Thoracic aorta (tissue), 2 donors: ENCODE measurements at places on chromosomes 16 and 17.

- DNase-seq: no peak
Measured at GRCh38 chr16:55330781-55331647, 7.0 kb downstream of the IRX6 start.

- no peak for DNase-seq
Measured at GRCh38 chr17:1493291-1493980, 950 bp upstream of the MYO1C start.

GRCh38 chr16:35730251-35730650 lies 2270.8 kb downstream of the TP53TG3F start:
- DNase-seq: no peak

GRCh38 chr17:49387498-49388289 lies 25.6 kb upstream of the ZNF652 start:
- no peak for DNase-seq

DNA sequence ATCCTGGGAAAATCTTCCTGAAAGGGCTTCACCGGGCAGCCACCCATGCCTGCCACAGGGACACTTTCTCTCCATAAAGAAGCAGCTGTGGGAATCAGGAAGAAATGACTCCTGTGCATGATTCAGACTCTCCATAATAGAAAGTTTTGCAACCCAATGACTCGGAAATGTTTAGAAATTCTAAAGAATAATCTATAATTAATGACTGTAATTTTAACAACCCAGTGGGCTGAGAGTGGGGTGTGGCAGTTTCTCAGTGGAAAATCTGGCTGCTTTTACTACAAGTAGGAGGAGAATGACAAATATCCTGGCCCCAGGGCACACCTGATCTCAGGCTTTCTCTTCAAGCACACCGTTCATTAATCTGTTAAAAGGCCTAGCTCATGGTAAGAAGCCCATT lies 25.7 kb downstream of the IRF8 start:
- no peak for DNase-seq

DNA sequence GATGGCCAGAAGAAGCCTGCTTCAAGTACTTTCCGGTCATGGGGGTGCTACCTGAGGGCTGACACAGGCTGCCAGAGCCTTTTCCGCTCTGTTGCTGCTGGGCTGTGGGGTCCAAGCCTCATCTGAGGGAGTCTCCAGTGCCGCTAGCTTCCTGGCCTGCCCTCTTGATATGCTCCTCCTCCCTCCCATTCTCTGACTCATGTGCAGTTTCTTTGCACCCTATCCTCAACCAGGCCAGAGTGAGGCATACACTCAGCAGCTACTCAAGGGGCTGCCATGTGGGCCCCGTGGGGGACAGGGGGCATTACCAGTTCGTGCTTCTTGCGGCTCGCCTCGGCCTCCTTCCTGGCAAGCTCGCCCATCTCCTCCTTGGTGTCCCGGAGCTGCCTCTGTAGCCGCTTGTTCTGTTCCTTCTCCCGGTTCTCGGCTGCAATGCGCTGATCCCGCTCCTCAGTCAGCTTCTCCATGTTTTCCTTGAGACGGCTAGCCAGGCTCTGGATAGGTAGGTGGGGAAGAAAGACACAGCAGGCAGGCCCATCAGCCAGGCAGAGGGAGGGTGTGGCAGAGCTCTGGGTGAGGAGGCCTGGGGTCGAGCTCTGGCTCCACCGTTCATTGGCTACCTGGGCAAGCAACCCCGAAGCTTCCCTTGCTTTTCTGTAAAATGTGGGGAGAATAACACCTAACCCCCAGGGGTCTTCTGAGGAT lies 43.8 kb downstream of the PIPOX start:
- DNase-seq: no peak

GRCh38 chr16:47110939-47111338 lies 32.8 kb downstream of the NETO2 start:
- DNase-seq: no peak

DNA sequence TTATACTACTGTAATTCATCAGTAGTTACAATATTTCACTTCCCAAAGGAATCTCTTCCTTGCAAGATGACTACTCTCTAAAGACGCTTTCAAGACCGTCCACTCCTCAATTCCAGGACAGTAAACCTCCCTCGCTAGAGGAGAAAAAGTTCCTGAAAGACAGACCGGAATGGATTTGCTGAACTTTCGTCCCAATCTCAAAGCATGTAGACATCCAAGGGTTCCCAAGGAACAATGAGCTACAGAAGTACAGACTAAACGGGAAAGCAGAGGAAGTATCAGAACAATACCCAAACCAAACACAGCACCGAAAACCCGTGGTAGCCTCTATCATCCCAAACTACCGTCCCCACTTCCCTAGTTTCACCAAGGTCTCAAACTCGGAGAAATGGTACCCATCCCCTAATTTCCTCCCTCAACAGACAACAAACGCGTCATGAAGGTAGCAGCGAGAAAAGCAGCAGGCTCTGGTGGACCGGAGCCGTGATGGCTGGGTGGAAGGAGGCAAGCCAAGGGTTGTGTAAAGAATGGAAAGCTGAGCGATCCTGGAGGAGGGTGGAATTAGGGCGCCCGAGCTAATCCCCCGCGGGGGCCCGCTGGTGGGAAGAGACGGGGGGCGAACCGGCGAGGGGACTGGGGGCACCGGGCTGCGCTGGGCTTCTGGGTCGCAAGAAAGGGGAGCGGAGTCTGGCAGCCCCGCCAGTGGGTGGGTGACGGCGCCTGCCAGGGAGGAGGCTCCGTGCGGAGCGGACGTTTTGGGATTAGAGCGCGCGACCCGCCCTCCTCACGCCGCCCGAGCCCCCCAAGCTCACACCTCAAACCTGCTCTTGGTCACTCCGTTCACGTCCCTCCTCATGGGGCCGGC lies 647 bp downstream of the FBXL20 start:
- DNase-seq: no peak

GRCh38 chr17:59107306-59107670 lies 608 bp upstream of the TRIM37 start:
- no peak for DNase-seq

- no peak for DNase-seq
Measured at GRCh38 chr16:87351320-87351698, 32.3 kb downstream of the FBXO31 start.

DNA sequence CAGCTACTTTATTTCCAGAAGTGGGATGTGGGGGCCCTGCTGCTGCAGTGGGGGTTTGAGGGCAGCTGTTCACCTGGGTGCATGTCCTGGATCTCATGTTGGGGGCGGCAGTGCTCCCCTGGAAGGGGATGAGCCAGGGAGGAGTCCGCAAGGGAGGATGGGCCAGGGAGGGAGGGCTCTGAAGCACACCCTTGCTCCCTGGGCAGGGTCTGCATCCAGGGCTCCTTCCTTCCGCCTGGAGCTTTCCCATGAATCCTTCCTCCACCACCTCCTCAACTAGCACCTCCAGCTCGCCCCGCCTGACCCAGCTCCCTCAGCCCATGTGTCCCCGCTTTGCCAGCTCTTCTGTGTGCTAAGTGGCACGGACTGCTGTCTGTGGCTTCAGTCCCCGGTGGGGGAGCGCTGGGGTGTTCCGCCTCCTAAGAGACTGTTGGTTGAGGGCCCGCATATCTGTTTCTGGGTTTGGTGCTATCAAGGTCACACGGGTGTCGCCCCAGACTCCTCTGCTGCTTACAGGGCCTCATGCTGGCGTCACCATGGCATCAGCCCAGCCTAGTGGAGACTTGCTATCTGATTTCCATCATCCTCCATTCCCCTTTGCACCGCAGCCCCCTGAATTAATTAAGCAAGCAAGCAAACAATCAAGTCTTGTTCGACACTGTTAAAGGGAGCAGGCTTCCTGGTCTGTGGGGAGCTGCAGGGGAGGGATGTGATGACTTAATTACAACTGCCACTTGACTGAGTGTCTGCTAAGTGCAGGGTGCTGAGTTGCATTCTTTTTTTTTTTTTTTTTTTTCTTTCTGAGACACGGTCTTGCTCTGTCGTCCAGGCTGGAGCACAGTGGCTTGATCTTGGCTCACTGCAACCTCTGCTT lies 71.8 kb downstream of the PRKCA start:
- no peak for DNase-seq

- DNase-seq: no peak
Measured at GRCh38 chr16:10708969-10709368, 14.2 kb upstream of the TEKT5 start.

DNA sequence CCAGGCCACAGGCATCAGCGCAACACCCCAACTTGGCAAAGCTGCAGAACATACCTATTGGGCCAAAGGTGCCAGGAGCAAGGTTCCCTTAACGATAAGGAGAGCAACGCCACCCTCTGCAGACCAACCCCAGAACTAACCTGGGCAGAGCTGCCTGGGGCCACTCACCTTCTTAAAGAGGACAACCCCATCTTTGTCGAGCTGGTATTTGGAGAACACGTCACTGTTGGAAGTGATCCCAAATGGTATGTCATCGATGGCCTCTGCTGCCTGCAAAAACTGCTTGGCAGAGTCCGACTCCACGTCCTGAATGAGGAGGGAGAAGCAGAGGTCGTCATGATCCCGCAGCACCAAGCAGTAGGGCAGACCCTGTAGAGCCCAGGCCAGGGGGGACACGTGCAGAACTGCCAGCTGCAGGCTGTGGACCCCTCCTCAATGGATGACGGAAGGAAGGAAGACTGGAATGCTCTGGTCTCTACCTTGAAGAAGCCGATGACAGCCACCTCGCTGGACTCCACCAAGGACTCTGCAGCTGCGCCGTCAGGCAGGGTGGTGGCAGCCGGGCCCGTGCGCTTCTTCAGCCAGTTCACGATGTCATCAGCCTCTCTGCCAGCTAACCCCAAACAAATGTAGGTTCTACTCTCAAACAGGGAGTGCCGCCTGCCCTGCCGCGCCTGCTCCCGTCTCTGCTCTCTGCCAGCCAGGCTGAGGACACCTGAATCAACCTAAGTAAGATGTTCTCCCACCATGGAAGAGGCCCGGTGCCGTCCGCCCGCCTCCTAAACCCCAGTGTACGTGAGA lies 5.2 kb downstream of the P4HB start:
- no peak for DNase-seq

DNA sequence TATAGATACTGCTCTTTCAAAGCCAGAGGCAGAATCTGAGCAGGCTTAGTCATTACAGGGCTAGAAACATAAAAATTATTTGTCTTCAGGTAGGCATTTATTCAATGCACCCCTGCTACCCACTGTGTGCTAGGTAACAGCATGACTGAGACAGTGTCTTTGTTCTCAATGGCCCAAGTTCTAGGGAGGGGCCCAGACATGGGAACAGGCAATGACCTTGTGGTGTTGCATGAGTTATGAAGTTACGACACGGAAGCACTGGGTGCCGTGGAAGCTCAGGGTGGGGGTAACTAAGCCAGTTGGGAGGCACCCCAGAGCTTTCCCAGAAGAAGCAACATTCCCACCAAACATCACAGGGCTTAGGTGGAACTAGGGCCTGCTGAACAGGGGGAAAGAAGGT lies 87.0 kb downstream of the CPPED1 start:
- no peak for DNase-seq

DNA sequence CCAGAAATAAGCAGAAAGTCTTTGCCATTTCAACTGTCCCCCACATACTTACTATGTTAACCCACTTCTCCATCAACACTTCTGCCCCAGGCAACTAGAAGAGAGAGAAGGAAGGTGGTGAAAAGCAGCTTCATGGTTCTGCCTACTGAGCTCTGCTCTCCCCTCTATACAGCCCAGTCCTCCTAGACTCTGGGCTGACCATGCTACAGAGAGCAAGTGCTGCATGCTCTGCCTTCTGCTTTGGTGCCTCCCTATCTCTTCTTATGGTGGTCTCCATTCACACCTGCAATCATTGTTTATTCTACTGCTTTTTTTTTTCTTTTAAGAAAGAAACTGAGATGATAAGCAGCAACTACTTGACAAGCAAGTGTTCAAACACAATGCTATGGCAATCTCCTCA lies 20.3 kb upstream of the CD300E start:
- no peak for DNase-seq

- DNase-seq: no peak
Measured at GRCh38 chr17:40536295-40537171, 28.7 kb downstream of the CCR7 start.

DNA sequence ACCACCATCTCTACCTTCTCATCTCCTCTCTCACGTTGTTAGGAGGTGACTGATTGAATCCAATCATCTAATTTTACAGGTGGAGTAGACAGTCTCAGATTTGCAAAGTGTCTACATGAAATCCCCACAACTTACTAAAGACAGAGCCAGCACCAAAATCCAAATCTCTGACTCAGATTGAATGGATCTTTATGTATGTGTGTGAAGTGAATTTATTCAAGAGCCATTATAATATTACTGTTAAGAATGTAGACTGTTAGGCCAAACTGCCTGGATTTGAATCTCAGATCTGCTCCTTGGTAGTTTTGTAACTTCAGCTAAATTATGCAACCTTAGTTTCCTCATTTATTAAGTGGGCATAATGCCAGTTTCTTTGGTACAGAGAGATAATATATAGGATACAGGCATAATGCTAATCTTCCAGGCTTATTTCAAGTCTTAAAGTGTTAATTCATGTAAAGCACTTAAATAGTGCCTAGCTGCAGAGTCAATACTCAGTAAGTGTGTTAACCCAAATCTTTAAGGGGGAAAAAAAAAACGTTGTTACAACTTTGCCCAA lies 12.7 kb downstream of the CNEP1R1 start:
- DNase-seq: no peak

DNA sequence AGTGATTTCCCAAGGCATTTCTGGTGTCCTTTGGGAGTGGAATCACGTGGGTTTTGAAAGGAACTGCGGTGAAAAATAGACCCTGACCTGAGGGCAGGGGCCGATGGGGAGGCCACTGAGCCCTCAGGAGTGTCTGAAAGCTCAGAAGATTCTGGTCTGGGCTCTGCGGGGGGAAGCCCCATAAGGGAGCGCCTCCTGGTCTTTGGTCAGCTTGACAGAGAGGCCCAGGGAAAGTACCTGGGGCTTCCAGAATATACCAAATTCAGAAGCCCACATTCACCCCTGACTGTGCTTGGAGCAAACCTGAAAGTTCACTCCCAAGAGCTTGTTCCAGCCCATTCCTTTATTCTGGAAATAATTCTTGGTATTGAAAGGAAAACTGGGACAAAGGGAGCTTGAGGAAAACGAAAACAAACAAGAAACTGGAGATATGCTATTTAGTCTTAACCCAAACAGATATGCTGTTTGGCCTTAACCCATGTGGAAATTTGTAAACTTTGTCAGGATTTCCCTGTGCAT lies 23.2 kb upstream of the NAGLU start:
- no peak for DNase-seq

DNA sequence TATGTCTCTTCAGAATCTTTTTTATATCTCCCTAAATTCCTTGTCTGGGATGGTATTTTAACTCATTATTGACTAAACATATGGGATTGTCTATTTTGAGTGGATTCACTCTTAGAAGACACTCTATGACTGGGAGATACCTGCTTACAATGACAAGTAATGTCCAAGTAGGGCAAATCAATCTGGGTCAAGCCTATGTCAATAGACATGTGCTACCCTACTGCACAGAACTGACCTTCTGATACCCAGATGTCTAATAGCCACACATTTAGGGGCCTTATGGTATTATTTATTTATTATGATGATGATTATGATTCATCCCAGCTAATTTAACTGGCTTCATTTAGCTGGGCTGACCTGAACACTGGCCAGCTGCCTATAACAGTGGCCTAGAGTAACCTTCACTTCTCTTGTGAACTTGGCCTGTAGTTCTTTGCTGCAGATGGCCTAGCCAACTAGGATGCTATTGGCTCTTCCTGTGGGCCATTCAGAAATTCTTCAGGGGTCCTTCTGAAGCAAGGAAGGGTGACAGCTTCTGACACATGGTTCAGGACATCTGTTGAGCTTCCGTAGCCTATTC lies 138.0 kb downstream of the ANKFN1 start:
- no peak for DNase-seq
